ENCODE measurements at places on chromosomes 6 and 20.
A peak's percentile ranks its signal among the peaks of the same experiment; 100 is the strongest.

DNA sequence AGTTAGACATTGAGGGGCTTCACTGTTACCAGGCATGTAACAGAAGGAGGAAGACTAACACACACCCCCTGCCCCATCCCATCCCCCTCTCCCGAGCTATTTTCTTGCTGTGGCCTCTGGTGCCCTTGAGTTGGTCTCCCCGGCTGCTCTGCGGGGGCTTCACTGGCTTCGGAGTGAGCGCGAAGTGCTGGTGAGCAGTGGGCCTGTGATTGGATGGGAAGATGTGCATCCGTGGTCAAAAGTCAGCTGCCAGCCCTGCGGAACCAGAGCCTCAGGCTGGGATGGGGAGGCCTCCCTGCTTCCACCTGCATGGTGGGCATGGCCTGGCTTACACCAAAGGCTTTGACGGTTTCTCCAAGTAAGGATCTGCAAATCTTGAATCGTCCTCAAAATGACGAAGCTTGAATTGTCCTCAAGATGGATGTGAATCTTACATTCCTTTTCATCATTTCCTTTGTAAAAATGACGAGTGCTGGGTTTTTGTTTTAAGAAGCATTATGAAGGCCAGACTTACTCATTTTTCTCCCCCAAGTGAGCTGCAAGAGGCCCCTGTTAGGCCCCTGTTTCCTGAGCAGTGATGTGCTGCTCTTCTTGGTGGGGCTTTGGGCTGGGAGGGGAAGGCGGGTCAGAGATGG lies 23.7 kb downstream of the SPATA2 start:
- no peak for DNase-seq

GRCh38 chr20:56592817-56593216 lies 36.3 kb upstream of the TFAP2C start:
- no peak for DNase-seq

DNA sequence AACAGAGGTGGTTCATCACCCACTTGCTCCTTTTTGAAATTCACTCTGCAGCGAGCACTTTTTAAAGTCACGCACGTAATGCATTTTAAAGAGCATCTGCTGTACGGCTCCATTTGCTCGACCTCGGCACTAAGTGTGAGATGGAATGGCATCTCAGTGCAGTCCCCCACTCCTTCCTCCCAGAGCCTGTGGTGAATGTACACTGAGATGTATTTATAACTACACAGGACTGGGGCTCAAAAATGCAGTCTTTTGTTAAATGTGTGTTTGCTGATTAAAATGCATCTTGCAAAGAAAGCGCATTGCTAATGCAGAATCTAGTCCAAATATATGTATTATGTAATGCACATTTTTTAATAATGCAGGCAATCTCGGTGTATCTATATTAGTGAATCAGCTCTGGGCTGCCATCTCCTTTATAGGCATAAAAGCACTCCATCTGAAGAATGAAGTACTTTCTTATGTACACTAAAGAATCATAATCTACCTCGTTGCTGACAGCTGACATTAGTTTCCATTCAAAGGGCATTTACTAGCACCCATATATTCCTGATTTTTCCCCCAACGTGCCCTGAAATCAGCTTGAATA lies 14.0 kb downstream of the GNAS-AS1 start:
- DNase-seq = no peak

DNA sequence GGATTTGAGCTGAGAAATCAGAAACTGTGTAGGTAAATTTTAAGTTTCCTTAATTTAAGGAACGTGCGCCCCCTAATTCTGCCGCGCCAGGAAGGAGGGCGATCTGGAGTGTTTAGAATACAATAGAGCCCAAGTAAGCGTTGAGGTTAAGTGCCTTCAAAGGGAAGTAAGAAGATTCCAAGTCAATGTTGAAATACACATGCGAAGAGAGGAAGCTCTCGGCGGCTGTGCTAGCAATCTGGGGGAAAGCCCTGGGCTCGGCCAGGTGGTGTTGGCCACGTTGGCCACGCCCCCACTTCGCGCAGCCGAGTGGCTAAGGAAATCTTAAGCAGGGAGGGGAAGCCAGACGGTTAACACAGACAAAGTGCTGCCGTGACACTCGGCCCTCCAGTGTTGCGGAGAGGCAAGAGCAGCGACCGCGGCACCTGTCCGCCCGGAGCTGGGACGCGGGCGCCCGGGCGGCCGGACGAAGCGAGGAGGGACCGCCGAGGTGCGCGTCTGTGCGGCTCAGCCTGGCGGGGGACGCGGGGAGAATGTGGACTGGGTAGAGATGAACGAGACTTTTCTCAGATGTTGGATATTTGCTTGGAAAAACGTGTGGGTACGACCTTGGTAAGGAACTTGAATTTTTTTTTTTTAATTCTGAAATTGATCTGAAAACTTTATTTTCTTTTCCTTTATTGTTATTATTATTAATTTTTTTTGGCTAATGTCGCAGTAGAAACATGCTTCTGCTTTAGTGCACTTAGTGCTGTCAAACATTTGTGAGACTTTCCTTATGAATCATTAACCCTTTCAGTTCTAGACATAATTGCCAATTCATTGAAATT lies at the start of gene PRDM1:
PRDM1 (plus strand) TSS at position 353 of the 830 bp plus-strand sequence; CDS start at position 571, 218 bp downstream.
- peak; percentile 58 for DNase-seq

DNA sequence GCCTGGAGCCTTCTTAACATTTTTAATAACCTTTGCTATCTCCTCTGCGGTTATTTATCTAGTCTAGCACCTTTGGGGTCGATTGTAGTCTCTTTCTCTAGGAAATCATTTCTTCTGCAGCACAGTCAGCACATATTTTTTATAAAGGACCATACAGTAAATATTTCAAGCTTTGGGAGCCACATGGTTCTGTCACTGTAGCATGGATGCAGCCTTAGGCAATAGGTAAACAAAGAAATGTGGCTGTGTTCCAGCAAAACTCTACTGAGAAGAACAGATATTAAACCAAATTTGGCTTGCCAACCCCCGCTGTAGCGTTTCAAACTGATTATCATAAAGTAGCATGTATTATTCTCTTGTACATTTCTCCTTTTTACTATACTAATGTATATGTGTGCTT lies 95.7 kb downstream of the SLC23A2 start:
- no peak for DNase-seq

DNA sequence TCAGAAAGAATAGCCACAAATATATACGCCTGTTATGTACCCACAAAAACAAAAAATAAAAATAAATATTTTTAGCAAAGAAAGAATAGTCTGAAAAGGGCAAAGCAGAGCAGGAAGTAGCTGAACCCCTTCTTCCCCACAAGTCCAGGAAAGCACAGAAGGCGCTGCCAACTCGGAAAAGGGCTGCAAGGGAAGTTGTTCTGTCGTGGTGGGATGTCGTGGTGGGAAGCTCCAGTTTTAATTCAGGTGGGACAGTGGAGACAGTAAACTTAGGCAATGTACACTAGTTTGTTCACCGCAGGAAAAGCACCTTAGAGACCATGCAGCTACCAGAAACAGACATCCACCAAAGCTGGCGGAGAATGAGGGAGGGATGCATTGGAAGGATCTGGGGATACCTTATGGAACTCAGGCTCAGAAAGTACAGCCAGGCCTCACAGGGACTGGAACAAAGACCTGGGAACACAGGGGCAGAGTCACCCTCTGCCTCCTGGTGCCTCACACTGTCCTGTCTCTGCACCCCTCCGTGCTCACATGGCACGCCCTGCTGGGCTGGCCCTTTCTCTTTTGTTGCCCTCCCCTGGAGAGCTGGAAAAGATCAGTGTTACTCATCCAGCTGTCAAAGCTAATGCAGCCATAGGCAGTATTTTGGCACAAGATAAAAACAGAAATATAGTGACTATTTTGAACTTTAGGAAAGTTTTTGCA lies 3.3 kb upstream of the APMAP start:
- no peak for DNase-seq

DNA sequence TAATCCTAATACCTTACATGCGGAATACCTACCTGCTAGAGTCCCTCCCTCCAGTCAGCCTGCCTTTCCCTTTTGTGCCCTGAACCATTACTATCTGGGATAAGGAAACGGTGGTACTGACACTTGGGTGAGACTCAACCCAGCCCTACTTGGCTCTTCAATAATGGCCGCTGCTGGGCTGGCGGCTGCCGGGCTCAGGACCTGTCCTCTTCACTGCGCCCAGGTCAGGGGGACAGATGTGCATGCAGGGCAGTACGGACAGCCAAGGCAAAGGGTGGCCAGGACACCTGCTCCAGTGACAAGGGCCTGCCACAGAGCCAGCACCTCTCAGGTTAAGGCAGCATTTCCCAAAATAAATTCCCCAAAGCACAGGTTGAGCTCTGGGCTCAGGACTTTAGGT lies 29.9 kb downstream of the UBE2V1 start:
- DNase-seq = no peak

- DNase-seq = no peak
Measured at GRCh38 chr20:57532104-57532503, 7.2 kb upstream of the CTCFL start.

DNA sequence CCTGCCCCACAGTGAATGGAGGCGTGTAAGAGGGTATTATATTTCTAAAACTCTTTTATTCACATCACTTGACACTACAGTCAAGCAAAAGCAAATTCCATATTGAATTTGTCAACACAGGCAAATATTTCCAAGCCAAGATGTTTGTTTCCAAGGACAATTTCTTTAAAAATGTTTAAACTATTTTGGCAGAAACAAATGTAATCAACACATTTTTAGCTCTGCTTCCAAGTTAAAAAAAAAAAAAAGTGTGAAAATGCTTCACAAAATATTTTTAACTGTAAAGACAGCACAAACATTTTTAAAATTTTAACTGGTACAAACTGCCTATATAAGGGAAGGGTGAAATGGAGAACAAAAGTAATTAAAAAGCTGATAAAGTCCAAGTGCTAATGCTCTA lies 44.9 kb upstream of the DST start:
- no peak for DNase-seq

DNA sequence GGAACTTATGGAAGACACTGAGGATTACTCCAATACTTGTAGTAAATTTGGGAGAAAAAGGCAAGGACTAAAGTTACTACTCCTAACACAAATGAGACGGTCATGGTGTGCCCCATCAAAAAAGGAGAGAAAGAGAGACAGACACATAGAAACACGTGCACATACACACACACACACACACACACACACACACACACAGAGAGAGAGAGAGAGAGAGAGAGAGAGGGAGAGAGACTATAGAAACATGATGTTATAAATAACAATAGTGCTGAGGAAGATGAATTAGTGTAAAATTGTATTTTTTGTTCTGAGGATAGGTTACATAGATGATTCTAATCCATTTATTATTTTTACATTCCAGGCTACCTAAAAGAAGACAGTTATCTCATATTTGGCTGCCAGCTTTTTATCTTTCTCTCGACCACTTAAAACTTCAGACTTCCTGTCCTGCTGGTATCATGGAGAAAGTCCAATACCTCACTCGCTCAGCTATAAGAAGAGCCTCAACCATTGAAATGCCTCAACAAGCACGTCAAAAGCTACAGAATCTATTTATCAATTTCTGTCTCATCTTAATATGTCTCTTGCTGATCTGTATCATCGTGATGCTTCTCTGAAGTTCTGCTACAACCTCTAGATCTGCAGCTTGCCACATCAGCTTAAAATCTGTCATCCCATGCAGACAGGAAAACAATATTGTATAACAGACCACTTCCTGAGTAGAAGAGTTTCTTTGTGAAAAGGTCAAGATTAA lies 10.5 kb downstream of the PLN start:
- no peak for DNase-seq

GRCh38 chr6:72941751-72942150 lies 283.5 kb downstream of the KHDC1L start:
- no peak for DNase-seq

GRCh38 chr6:100096341-100096740 lies 102.3 kb upstream of the MCHR2 start:
- DNase-seq = no peak

GRCh38 chr6:155975506-155975905 lies 519.9 kb upstream of the NOX3 start:
- no peak for DNase-seq

DNA sequence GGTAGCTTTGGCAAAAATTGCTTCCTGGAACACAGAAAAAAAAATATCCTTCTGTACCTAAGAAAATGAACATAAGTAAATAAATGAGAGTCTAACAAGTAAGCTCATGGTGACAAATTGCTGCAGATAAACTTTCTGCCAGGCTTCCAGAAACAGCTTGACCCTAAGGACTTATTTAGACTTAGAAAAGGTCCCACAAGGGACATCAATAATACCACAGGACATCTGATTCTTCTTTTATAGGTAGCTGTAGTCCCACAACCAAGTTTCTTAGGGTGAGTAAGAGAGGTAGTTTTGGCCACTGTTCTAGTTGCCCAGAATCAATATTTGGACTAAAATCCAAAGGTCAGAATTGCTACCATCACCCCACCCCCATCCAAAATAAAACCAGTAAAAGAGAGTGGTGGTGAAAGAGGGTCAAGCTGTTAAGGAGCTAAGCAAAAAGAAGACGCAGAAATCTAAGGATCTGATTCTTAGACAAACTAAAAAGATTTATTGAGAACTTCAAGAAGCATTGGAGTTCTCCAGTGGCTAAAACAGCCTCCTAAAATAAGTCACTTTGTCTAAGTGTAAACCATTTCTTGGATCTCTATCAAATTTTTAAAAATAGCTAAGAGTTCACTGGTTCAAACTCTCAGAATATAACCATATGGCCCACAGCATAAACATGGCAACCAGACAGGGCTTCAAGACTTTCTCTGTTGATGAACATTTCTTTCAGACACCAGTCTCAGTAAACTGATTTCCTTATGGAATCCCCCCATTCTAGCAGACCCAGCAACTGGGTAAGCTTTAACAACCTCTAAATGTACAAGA lies 180.6 kb downstream of the PTPRK start:
- no peak for DNase-seq

DNA sequence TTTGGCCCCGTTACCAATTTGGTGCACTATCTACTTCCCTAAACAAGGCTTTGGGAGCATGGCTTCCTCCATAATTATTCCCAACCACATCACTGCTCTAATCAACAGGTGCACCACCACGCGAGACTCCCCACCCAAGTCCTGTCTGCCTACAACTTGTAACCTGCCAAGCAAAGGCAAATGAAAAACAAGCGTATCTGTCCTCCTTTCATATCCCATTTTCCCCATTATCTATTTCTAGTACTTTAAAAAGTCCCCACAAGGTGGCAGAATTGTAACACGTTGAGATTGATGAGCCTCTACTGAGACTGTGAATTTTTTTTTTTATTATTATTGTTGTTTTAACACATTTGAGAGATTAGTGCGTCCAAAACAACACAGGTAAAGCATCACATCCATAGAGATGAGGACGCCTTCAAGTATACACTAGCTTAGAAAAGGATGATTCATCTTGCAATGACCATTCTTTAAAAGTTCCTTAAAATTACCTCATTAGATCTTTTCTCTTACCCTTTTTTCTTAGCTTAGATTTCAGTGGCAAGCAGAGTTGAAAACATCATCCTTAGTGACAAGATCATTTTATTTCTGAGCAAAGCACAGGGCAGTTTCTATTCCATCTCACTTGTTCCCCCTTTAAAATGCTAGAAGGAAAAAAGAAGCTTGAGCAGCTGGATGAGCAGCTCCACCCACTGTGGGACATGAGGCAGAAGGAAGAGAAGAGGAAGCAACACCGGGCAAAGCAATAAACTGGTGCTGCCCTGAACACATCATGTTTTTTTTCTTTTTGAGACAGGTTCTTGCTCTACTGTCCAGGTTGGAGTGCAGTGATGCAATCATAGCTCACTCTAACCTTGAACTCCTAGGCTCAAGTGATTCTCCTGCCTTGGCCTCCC lies 210.8 kb downstream of the ARHGAP18 start:
- DNase-seq = no peak

GRCh38 chr6:164929408-164929977 lies 379.9 kb downstream of the C6orf118 start:
- no peak for DNase-seq

GRCh38 chr6:20352346-20352745 lies 49.3 kb upstream of the E2F3 start:
- no peak for DNase-seq
